A549 (cell line): ENCODE measurements at places on chromosomes 6 and 20.
A peak's percentile ranks its signal among the peaks of the same experiment; 100 is the strongest.

GRCh38 chr6:18446771-18447170 lies 59.6 kb downstream of the RNF144B start:
- DNase-seq: no peak

DNA sequence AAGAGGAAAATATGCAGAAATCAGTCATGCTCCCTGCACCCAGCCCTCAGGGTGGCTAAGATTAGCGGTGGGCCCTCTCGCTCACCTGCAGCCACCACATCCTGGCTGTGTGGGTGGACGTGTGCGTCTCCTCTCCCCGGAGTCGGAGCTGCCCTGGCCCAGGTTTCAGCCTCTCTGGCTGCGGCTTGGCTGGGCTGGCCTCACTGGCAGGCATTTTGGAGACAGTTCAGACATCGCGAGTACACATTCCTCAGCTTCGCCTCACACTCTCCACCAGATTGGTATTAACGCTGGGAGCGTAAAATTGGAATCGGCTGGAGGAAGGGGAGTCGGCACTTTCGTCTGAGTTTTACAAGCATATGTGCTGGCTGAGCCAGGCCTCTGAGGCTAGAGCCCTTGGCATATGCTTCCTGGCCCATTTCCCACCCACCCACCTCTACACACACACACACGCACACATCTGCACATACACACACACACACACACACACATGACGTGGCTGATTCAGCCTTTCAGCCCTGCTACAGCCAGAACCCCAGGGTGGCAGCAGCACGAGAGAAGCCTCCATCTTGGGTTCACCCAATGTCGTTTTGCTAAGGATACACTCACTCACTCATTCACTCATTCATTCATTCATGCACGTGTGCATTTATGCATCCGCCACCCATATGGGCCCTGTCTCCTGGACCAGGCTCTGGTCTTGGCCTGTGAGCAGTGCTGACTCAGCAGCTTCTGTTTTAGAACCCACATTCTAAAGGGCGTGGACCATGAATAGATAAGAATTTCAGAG lies 42.9 kb downstream of the BCAS4 start:
- DNase-seq: no peak

GRCh38 chr6:25558155-25558817 lies 93.7 kb upstream of the SCGN start:
- DNase-seq: no peak

GRCh38 chr6:47379328-47379727 lies 69.6 kb upstream of the TNFRSF21 start:
- DNase-seq: no peak

DNA sequence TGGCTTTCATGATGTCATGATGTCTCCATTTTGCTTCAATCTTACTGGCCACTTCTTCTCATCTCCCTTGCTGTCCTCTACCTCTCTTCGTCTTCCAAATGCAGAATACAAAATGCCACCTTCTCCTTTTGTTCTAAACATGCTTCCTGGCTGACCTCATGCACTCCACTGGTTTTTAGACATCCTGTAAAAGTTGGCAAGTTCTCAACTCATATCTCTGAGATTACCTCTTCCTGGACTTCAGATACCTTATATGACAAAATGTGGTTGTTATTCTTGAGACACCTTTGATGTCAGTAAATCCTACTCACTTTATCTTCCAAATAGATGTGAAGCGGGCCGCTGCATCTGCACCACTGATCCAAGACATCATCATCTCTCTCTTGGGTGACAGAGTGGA lies 212.7 kb upstream of the FOXA2 start:
- no peak for DNase-seq

DNA sequence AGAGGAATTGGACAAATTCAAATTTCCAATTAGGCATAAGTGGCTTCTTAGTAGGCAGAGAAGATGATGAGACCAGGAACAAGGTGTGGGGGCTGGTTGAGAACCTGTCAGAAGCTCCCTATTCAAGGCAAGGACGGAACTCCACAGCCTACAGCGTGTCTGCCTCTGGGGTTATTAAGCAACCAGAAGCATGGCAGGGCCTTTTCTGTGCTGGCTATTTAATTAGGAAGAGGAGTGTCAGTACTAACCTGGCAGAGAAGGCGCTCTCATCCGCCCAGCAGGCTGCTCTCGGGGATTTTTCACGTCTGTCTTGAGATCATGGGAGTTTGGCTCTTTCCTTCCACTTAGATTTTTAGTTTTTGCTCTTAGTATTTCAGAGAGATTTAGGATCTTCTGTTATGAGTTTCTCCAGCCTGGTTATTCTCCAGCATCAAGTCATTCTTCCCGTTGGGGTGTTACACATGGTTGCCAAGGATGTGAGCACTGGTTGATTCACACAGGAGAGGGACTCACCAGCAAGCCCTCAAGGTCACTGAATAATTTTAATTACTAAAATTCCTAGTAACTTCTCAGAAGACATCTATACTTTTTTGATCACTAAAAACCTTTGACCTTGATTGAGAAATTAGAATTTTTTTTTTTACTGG lies 23.9 kb downstream of the ADTRP start:
- no peak for DNase-seq

GRCh38 chr6:72035486-72035885 lies 149.1 kb downstream of the RIMS1 start:
- no peak for DNase-seq

DNA sequence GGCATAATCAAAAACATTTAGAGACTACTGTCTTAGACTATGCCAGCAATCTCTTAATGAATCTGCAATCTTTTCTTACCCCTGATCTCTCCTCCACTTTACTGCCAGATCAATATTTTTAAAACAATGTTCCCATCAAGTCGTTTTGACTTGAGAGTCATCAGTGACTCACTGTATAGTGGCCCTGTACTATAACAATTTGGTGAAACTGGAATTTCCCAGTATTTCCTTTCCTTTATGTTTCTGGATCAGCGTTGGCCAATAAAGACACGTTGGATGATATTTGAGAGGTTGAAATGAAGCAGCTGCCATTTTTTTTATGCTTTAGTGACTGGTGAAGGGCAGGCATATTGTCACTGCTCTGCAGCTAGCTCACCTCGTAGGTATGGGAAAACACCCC lies 10.1 kb upstream of the SMIM13 start:
- no peak for DNase-seq

- no peak for DNase-seq
Observed at GRCh38 chr20:63000958-63001357, 5.8 kb downstream of the BHLHE23 start.

- no peak for DNase-seq
Observed at GRCh38 chr20:58938078-58938477, 43.0 kb upstream of the NELFCD start.

DNA sequence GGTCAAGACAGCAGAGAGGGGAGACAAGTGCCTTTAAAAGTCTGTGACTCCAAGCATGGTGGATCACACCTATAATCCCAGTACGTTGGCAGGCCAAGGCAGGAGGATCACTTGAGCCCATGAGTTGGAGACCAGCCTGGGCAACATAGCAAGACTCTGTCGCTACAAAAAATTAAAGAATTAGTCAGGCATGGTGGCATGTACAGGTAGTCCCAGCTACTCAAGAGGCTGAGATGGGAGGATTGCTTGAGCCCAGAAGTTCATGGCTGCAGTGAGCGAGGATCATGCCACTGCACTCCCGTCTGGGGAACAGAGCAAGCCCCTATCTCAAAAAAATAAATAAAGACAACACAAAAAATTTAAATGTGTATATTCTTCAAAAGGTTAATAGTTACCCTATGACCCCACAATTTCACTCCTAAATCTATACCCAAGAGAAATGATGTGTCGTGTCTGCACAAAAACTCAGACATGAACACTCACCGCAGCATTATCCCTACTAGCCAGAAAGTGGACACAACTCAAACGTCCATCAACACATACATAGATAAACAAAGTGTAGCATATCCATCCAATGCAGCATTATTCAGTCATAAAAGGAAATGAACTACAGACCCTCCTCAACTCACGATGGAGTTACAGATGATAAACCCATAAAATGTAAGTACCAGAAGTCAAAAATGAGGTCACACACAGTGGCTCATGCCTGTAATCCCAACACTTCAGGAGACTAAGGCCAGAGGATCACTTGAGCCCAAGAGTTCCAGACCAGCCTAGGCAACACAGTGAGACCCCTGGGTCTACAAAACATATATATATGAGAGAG lies 23.9 kb downstream of the ZMYND8 start:
- DNase-seq: no peak

GRCh38 chr20:36548704-36549627 lies 7.6 kb downstream of the MYL9 start:
- no peak for DNase-seq

GRCh38 chr6:37690964-37691735 lies 6.5 kb downstream of the MDGA1 start:
- no peak for DNase-seq

DNA sequence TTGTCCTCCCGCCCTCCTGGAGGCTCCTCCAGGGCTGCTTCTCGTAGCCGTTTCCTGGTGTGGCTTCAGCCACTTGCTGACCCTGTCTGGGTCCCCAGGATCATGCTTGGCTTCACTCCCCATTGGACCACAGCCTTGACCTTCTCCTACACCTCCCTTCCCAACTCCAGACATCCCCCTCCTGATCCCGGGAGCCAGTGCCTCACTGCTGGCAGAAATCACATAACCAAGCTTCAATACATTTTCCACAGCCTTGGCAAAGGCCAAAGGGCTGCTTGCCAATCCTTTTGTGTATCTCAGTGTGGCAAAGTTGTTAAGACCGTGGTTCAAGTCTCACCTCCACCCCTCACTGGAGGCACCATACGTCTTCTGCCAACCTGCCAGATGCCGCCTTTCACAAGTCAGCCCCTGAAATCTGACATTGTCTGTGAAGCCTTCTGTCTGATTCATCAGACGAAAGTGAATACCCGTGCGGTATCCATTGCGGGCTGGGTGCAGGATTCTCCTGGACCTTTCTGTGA lies 60.1 kb downstream of the PHACTR3 start:
- no peak for DNase-seq

GRCh38 chr6:117555262-117555849 lies 47.0 kb downstream of the GOPC start:
- no peak for DNase-seq

- peak; percentile 17 for DNase-seq
Observed at GRCh38 chr20:14445310-14445709, 107.9 kb upstream of the FLRT3 start.

- DNase-seq: no peak
Observed at GRCh38 chr20:12110711-12111110, 193.0 kb downstream of the BTBD3 start.

- no peak for DNase-seq
Observed at GRCh38 chr6:2942914-2943563, 28.3 kb downstream of the SERPINB6 start.

GRCh38 chr6:73803562-73804241 lies 107.7 kb downstream of the CD109 start:
- peak; percentile 25 for DNase-seq

DNA sequence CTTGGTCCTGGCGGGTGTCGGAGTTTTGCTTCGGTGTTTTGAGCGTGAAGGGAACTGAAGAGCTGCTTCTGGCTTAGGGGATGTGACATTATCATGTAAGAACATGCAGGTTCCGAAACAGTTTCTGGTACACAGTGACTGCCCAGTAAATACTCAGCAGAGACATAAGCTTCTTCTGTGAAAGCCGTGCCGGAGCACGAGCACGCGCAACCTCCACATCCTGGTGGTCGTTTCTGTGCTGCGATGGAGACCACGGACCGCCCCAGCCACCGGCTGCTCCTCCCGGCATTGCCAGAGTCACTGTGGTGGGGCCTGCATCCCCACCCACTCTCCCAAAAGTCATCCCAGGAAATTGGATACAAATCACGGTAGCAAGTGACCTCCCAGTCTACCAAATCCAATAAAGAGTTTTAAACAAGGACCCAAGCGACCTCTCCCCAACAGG lies 18.7 kb downstream of the KIF25 start:
- DNase-seq: no peak

DNA sequence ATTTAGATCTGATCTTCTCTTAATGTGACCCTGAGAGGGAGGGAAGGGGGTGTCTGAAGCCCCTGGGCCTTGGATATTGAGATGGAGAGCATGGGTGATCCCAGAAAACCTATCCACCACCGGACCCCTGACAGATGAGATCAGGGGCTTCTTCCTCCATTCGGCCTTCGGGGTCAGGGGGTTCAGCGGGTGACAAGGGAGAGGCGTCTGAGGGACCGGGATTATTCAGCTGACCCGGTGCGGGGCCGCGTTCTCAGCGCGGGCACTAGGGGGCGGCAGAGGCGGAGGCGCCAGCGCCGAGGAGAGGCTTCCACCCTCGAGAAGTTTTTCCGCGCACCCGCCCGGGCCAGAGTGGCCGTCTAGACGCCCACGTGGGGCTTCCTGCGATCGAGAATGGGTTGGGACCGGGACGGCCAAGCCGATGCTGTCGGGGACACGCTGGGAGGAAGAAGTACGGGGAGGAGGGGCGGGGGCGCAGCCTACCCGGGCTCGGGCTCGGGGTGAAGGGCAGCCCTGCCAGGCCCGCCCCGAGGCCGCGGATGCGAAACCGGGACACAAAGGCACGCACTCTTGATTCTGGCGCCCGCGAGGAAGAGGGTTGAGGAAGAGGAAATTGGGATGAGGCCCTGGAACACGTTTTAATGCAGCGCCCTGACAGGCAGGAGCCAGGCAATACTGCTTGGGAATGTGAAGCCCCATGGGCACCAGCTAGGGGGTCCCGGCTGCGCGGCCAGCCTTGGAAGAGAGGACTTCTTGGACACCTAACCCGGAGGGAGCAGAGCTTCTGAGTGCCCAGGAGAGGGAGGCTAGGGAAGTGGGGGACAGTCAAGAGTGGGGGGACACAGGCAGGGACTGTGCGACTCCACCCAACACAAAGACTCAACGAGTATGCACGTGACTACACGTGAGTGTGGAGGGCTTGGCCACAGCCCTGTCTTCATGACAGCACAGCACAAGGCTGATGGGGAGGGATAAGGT lies 30.6 kb downstream of the COL11A2 start:
- DNase-seq: peak; percentile 74
